ENCODE measurements at places on chromosomes 11 and 22. TPM values are rescaled to one million over a fixed set of nuclear protein-coding genes. Genes with fewer than 3 reads are reported as not detected.

DNA sequence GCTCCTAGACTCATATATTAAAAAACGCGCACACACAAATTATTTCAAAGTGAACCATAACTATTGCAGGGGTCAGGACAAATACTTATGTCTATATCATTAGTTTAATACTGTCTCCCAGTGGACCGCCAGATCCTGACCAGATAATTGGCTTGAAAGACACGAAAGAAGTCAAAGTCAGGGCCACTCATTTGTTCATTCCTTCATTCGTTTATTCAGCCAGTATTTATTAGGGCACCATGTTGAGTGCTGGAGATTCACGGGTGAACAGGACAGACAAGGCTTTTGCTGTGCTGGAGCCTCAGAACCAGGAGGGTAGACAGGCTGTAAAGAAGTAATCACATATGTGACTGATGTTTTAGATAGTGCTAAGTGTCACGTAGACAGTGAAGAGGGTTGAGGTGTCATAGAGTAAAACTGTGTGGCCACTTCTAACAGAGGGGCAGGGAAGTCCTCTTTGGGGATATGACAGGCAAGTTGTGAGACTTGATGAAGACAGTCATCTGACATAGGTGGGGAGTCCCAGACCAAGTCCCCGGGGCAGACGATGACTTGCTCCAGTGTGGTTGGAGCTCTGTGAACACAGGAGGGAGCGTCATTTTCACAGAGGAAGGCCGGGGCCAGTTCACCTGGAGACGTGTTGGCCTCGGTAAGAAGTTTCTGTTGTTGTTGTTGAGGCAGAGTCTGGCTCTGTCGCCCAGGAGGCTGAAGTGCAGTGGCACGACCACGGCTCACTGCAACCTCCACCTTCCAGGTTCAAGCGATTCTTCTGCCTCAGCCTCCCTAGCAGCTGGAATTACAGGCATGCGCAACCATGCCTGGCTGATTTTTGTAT lies 25.9 kb downstream of the RBX1 start:
- DNase-seq = no peak
- no peak overlapping the region for H3K4me3 ChIP-seq
- H3K4me1 ChIP-seq = no peaks in the 10 kb centered on the region
- H3K27me3 ChIP-seq = no peaks in the 10 kb centered on the region
- no peak overlapping the region for H3K27ac ChIP-seq

DNA sequence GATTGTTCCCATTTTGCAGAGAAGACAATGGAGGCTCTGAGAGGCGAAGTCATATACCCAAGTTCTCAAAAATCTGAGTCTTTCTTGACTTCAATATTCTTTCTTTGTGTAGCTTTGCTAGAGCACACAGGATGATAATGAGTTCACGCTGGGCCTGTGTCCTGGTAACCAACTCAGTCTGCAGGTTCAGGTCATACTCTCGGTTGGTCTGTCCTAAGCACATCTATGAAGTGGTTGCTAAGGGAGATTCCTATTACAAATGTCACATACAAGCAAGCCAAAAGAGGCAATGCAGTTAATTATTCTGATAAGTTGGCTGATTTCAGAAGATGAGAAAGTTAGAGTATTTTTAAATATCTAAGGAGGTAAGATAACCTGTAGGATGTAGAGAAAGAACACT lies 481.0 kb downstream of the SOX6 start:
- no peak overlapping the region for H3K27ac ChIP-seq
- no peaks in the 10 kb centered on the region for H3K4me1 ChIP-seq
- no peak for DNase-seq
- peaks cover 19% of the 10 kb centered on the region for H3K27me3 ChIP-seq
- no peak overlapping the region for H3K4me3 ChIP-seq

DNA sequence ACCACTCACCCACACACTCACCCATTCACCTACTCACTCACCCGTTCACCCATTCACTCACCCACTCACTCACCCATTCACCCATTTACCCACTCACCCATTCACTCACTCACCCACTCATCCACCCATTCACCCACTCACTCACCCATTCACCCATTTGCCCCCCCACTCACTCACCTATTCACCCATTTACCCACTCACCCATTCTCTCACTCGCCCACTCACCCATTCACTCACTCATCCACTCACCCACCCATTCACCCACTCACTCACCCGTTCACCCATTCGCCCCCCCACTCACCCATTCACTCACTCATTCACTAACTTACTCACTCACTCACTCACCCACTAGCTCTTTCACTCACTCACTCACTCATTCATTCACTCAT lies 15.0 kb downstream of the MUC5AC start:
- DNase-seq = no peak
- no peak overlapping the region for H3K27ac ChIP-seq
- no peaks in the 10 kb centered on the region for H3K36me3 ChIP-seq
- H3K4me3 ChIP-seq = no peak overlapping the region
- H3K4me1 ChIP-seq = no peaks in the 10 kb centered on the region

DNA sequence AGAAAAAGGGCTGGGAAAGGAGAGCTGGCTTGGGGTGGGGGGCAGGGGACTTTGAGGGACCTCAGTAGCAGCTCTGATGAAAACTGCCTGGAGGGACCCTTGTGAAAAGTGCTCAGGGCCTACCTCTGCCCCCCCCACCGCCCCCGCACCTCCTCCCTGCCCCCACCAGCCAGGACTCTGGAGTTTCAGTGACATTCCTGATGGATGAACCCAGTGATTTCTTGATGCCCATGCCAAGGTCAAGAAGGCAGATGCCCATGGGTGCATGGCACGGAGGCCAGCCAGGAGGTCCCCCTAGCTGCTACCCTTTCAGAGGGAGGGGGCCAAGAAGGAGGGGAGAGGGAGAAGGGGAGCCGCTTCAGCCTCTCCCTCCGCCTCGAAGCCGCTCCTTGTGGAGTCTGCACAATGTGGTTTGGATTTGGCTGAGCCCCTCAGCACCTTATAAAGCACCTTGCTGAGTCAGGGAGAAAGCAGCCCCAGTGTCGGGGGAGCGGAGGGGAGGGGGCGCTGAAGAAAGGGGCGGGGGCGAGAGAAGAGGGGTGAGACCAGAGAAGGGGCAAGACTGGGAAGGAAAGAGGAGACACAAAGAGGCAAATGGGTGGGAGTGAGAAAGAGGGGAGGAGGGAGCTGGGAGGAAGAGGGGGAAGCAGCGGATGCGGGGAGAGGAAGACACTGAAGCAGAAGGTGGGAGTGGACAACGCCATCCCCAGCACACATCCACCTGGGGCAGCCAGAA lies 2.1 kb upstream of the CLCF1 start:
- peak overlapping the region; percentile 100 for H3K27ac ChIP-seq
- H3K4me1 ChIP-seq = peaks cover 86% of the 10 kb centered on the region
- no peak for DNase-seq
- H3K4me3 ChIP-seq = peak overlapping the region; percentile 40
- no peaks in the 10 kb centered on the region for H3K27me3 ChIP-seq
- no peaks in the 10 kb centered on the region for H3K36me3 ChIP-seq

DNA sequence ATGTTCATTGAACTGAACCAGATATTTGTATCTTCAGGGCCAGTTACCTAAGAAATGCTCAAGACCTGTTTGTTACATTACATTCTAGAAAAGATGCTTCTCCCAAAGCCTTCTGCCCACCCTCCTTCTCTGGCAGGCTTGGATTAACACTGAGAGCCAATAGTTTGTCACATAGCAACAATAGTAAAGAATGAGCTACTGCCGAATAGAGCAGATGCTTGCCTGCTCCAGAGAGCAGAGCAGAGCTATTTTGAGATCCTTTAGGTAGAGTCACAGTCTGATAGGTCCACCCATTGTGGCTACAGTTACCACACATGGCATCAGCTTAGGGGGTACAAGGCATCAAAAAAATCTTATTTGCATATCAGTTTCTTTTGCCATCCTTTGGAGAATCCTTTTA lies 13.5 kb upstream of the EP300 start:
- H3K4me1 ChIP-seq = no peaks in the 10 kb centered on the region
- H3K27me3 ChIP-seq = no peaks in the 10 kb centered on the region
- no peak overlapping the region for H3K27ac ChIP-seq

DNA sequence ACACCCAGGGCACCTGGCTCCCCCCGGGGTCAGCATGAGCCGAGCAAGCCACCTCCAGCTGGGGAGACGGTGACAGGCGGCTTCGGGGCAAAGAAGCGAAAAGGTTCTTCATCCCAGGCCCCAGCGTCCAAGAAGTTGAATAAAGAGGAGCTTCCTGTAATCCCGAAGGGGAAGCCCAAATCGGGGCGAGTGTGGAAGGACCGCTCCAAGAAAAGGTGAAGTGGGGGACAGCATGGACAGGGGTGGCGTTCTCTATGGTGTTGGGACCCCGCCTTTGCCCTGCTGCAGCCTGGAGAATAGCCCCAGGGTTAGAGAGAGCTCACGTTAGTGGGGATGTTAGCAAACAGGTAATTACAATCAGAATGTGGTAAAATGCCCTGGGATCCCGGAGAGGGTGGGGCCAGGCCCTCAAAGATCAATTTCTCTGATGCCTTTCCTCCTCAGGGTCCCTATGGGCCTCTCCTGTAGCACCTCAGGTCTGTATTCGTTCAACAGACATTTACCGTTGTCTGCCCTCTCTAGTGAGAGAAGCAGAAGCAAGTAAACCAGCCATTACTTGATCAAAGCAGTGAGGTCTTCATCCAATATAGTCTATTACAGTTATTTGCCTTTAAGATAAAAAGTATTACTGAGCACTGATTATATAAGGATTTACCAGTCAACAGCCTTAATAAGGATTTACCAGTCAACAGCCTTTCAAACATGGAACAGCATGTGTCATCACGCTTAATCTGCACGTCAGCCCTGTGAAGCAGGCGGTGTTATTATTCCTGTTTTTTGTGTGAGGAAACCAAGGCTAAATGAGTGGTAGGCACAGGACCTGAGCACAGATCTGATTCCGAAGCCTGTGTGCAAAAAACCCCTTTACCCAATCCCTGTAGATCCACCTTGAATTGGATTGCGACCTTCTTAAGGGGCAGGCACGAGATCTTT lies 1.0 kb downstream of the CCDC86 start:
- no peaks in the 10 kb centered on the region for H3K27me3 ChIP-seq
- H3K4me1 ChIP-seq = peaks cover 13% of the 10 kb centered on the region
- H3K27ac ChIP-seq = peak overlapping the region; percentile 74
- peak overlapping the region; percentile 96 for H3K4me3 ChIP-seq
- DNase-seq = no peak
- peaks cover 8% of the 10 kb centered on the region for H3K36me3 ChIP-seq

DNA sequence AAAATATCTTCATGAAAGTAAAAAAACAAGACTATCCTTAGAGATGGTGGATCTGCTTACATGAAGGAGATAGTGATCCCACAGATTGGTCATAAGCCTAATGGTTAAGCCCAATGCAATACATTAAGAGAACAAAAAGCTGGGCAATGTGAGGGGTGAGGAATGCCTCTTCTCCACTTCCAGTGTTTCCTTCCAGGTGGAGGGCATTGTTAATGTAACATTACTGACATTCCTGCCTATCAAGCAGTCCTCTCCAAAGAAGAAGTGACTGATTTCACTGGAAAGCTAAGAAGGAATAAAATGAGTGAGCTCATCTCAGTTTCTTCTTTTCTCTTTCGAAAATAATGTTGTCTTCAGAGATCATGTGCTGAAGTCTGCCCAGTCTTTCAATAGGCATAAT lies 207.8 kb downstream of the RAB38 start:
- H3K27me3 ChIP-seq = no peaks in the 10 kb centered on the region
- no peaks in the 10 kb centered on the region for H3K36me3 ChIP-seq
- H3K4me1 ChIP-seq = no peaks in the 10 kb centered on the region
- no peak overlapping the region for H3K4me3 ChIP-seq
- H3K27ac ChIP-seq = no peak overlapping the region

TNNT3 gene
- 0.71 TPM for total RNA-seq

PARVG gene
- total RNA-seq = 0.57 TPM

INS gene
- total RNA-seq = 0.44 TPM

GAL3ST1 gene
- total RNA-seq = 2.1 TPM

VSIG10L2 gene
- total RNA-seq = not detected

LGALS12 gene
- total RNA-seq = not detected

GGTLC2 gene
- not detected for total RNA-seq
